ENCODE measurements at places on chromosomes 2 and 18. TPM values are rescaled to one million over a fixed set of nuclear protein-coding genes. Genes with fewer than 3 reads are reported as not detected.

The POU3F3 gene
- not detected for total RNA-seq

The CCL20 gene
- not detected for total RNA-seq

The COL6A3 gene
- total RNA-seq, result 1,501 TPM

The UGT1A4 gene
- not detected for total RNA-seq

The TNFRSF11A gene
- under 0.01 TPM for total RNA-seq

The NCKAP5 gene
- total RNA-seq, result 3.9 TPM

The SP3 gene
- total RNA-seq, result 136 TPM

The RGPD8 gene
- 4.1 TPM for total RNA-seq

The NTSR2 gene
- total RNA-seq, result not detected

The MROH2A gene
- not detected for total RNA-seq

The CFAP65 gene
- total RNA-seq, result not detected

All from IMR-90 (cell line).